Stimulated activated CD4-positive, alpha-beta T cell treated with anti-CD3 and anti-CD28 coated beads, Interleukin-15, amount 100 ng/mL, for 1 hour (primary cell): ENCODE measurements at places on chromosomes 4 and X.
A peak's percentile ranks its signal among the peaks of the same experiment; 100 is the strongest.

DNA sequence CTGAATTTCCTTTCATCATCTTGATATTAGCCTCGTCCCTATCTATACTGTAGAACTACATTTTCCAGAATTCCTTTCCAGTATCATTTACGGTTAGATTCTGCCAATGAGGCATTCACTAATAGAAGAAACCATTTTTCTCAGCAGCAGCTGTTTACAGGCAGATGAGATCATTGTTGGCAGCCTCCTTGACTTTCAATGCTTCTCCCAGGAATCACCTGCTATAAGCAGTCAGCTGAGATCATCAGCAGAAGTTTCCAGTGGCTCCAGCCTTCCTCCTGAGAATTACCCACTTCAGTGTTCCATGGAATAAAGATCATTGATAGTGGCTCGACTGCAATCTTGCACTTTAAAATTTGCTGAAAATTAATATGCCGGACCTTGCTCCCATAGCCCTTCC, 157.3 kb upstream of the TET2 start:
- DNase-seq = no peak

DNA sequence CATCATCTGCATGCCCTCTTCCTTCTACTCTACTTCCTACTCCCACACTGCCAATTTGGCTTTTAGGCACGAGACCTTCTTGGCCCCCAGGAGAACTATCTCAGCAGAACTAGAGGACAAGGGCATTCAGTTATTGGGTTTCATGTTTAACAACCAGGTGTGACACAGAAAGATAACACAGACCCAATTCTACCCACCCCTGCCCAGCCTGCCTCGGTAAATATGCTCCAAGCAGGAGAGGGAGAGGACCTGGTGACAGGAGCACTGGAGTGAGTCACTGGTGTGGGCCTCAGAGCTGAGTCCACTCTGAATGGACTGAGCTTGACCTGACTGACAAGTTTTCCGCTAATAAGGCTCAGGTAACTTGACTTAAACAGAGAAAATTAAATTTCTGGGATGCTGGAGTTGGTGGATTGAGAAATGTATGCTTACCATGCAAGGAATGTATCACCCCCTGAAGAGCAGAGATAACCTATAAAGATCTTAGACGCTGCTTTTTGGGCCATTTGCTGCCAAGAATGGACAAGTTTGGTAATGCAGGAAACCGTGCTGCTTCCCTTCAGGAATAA, 52.5 kb downstream of the CASP3 start:
- DNase-seq = no peak

GRCh38 chr4:114396808-114397207, 201.8 kb upstream of the UGT8 start:
- no peak for DNase-seq

GRCh38 chrX:47380268-47380667, 9.9 kb downstream of the ZNF157 start:
- peak; percentile 17 for DNase-seq

- DNase-seq = no peak
Measured at GRCh38 chr4:159374749-159375530, 272.1 kb downstream of the RAPGEF2 start.

DNA sequence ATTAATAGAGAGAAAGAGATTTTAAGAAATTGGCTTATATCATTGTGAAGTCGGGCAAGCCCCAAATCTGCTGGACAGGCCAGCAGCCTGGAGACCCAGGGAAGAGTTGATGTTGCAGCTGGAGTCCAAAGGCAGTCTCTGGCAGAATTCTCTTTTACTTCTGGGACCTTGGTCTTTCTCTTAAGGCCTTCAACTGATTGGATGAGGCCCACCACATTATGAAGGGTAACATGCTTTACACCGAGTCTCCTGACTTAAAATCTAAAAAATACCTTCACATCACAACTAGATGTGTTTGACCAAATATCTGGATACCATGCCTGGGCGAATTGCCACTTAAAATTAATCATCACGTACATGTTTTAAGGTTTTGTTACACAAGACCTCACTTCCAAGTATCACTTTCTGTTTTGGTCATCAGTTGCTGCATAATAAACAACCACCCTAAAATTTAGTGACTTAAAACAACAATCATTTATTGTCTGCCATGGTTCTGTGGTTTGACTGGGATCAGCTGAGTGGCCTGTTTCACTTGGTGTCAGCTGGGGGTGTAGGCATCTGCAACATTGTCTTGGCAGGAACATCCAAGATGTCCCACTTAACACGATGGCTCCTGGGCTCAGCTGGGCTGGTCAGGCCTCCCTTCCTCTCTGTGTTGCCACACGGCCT, 3.4 kb downstream of the CD38 start:
- DNase-seq = no peak

DNA sequence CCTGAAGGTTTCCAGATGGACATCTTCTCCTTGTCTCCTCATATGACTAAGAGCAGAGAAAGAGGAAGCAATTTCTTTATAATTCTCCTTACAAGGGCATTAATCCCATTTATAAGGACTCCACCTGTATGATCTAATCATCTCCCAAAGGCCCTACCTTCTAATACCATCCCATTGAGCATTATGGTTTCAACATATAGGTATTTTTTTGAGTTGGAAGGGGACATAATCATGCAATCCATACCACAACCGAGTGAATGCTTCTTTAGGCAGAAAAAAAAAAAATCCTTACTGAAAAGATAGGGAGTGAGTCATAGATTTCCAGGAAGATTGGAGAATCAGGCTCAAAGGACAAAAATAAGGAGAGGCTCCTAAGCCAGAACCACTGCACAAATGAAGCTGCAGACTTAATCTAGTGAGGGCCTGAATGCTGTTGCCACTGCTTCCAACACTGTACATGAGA, 312.5 kb upstream of the HS3ST1 start:
- no peak for DNase-seq
